ENCODE measurements at places on chromosomes 2 and 18.

DNA sequence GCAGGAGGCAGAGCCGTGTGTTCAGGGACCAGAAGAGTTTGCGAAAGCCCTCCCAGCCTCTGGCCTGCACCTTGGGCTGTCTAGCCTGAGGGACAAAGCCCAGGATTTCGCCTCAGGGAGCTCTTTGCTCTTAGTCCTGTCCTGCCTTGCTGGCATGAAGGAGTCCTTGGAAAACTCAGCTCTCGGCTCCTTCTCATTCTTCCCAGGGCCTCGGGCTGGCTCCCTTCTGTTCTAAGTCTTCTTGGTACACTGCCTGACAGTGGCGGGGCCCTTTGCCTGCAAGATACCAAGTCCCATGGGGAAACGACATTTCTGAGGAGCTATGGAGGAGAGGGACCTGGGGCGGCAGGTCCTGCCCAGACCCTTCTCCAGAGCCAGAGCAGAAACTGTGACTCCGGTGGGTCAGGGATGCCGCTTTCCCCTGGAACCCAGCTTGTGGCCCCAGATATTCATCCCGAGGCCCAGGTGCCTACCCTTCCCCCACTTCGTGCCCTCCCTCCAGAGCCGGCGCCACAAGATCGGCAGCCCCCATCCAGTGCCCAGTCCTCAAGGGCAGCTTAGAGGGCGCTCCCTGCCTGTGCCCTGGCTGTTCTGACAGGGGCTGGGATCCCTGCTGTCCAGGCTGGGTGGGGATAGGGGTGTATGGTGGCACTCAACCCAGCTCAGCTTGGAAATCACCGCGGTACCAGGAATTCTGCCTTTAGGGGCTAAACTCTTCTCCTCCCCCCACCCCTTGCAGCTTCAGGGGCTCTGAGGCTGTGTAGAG, 5.5 kb upstream of the CYP26B1 start:
- DNase-seq: no peak

DNA sequence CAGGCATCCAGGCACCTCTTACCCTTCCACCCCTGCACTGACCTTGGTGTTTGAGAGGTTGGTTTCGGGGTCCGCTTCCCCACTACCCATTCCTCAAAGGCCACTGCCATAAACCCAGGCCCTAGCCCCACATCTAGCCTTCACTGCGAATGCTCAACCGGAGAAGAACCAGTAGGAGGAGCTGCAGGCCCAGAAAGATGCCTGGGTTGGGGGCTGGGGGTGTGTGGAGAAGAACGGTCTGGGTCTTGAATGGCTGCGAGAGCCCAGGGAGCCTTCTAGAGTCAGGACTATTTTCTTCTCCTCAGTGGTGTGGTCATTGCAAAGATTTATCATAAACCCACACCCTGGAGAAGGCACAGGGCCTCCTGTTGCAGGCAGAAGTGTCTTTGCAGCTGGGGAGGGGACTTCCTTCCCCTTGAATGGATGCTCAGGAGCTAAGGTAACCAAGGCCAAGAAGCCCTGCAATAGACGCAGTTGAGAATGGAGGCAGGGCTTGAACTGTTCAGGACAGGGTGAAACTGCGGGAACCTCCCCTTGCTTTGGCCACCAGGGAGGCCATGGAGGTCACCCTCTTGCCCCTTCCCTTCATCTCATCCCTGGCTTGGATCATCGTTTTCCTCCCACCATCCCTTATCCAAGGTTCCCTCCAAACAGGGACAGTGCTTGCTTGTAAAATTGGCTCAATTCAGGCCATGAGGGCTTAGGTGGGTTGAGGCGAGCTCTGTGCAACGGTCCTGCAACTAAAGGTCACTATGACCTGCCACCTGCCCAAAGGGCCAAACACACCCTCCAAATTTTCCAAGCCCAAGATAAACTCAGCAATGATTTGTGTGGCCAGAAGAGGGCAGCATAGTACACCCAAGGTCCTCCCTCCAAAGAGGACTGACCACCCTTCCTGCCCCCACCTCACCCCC, 20.9 kb downstream of the THNSL2 start:
- peak; percentile 74 for DNase-seq

- no peak for DNase-seq
Measured at GRCh38 chr2:201116959-201117734, 1.2 kb downstream of the CFLAR start.

DNA sequence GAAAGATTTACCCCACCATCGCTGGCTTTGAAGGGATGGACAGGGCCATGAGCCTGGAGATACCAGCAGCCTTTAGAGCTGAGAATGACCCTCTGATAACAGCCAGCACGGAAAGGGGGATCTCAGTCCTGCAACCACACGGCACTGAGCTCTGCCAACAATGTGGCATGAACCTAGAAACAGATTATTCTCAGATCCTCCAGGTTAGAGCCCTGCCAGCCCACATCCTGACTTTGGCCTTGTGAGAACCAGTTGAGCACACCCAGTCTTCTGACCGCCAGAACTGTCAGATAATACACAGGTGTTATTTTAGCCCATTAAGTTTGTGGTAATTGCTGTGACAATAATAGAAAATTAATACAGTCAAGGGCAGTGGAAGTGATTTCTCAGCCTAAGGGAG, 9.4 kb upstream of the GNLY start:
- no peak for DNase-seq

- no peak for DNase-seq
Measured at GRCh38 chr2:236175548-236176150, 7.5 kb upstream of the GBX2 start.

DNA sequence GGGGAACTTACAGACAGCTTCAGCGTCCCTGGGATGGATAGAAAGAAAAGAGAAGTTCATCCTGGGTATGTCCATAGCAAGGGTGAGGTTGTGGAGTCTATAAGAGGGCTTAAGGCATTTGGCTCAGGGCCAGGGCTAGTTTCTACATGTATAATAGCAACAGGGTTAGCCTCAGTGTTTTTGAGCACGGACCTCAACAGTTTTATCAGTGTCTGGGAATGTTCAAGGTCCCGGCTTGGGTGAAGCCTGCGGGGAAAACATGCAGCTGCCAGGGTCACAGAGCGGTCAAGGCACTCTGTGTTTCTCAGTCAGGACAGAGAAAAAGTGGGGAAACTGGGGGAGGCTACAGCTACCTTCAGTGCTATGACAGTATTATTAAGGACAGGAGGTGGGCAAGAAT, 427.7 kb upstream of the HS6ST1 start:
- DNase-seq: no peak

DNA sequence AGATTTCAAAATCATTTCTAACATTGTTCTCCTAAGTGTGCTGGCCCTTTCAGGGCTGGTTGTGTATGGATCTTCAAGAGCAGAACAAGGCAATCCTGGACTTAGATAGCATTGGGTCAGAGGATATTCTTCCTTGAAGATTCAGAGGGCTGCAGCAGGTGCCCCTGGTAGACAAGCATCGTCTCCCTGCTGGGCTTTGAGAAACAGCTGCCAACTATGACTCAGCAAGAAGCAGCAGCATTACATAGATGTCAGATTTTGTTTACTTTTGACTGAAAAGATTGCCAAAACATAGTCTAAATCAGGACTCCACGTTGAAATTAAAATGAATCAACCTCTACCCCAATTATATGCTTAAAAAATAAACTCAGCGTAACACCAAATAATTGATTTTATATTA, 618.8 kb downstream of the SOCS6 start:
- DNase-seq: no peak

GRCh38 chr2:179235463-179236108, 29.0 kb downstream of the SESTD1 start:
- no peak for DNase-seq

GRCh38 chr2:73516033-73516432, 126.2 kb downstream of the NAT8 start:
- DNase-seq: no peak

DNA sequence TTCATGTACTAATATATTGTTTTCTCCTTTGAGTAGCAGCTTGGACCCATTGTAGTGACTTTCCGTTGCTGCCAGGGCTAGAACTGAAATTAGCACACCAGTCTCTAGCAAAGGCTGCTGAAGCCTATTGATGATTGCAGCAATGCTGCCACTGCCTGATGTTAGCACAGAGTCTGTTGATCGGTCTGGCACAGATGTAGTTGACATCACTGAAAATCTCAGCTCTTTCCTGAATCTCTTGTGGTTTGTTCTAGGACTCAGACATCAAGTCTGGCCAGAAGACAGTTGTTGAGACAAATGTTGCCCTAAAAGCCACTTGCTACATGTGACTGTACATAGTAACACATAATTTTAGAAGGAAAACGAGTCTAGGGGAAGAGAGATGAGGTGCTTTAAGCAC, 47.2 kb downstream of the VAPA start:
- no peak for DNase-seq

- DNase-seq: no peak
Measured at GRCh38 chr2:178863130-178863855, 56.1 kb upstream of the TTN start.

DNA sequence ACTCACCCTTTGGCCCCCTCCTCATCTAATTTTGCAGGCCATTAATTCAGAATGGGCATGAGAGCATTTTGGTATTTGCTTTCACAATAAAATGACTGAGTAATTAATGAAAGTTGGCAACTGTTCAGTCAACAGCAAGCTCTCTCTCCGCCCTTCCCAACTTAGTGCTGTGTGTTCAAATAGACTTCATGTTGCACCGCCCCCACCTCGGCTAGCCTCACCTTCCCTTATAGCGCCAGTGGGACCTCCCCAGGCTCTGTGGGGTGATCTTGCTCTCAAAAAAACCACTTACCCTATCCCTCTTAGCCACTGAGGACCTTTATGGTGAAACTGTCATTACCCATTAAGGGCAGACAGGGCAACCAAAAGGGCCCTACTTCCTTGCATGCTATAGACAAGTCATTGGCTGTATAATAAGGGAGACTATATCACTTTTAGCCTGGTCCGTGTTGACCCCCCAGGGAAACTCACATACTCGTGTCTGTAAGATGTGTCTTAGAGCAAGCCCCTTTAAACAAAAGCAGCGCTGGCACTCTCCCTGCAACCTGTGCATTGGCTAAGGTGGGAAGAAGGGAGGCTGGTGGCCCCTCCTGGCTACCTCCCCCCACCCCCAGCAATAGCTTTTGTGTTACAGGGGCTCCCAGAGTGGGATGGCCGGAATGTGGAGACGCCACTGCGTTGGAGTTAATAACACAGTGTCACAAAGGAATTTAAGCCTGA, 15.2 kb downstream of the EN1 start:
- DNase-seq: no peak

DNA sequence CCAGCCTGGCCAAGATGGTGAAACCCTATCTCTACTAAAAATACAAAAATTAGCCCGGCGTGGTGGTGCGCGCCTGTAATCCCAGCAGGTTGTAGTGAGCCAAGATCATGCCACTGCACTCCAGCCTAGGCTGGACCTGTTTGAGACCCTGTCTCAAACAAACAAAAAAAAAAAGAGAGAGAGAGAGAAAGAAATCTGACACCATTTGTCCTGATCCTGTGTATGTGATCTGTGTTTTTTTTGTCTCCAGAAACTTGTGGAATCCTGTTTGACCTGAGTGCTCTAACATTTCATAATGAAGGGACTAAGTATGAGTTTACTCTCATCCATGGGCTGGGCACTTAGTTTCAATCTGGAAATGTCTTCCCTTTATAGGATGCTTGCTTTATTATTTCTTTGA, 6.4 kb upstream of the ITPRIPL1 start:
- no peak for DNase-seq

DNA sequence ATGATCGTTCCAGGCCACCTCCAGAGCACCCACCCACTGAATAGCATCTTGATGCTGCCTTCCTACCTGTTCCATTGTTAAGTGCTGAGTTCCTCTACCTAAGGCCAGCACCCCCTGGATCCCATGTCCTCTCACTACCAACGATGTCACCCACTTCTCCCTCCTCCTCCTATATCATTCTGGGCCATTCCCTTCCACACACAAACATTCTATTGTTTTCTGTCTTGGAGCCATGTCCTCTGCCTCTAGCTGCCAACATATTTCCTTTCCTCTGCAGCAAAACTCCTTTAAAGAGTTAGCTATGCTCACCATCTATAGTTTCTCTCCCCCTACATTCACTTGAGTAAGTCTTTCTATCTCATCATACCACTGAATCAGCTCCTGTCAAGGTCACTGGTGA, 64.0 kb upstream of the ACKR3 start:
- DNase-seq: no peak

GRCh38 chr2:102520009-102520408, 47.0 kb downstream of the SLC9A4 start:
- peak; percentile 20 for DNase-seq

DNA sequence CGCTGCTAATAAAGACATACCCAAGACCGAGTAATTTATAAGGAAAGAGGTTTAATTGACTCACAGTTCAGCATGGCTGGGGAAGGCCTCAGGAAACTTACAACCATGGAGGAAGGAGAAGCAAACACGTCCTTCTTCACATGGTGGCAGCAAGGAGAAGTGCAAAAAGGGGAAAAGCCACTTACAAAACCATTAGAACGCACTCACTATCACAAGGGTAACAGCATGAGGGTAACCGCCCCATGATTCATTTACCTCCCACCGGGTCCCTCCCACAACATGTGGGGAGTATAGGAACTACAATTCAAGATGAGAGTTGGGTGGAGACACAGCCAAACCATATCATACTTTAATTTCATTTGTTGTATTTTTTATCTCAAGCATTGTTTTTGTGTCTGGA, 67.5 kb downstream of the ATP9B start:
- DNase-seq: no peak

- no peak for DNase-seq
Measured at GRCh38 chr2:144248350-144249034, 271.4 kb downstream of the ZEB2 start.

GRCh38 chr2:141707486-141707885, 423.3 kb downstream of the LRP1B start:
- no peak for DNase-seq

GRCh38 chr2:112813280-112813966, 23.2 kb downstream of the IL1B start:
- DNase-seq: no peak

- no peak for DNase-seq
Measured at GRCh38 chr2:207565736-207566500, 36.2 kb downstream of the CREB1 start.

GRCh38 chr2:47784352-47784851, 1.5 kb downstream of the MSH6 start:
- DNase-seq: peak; percentile 27

- no peak for DNase-seq
Measured at GRCh38 chr2:232941912-232942594, 71.0 kb downstream of the NGEF start.

DNA sequence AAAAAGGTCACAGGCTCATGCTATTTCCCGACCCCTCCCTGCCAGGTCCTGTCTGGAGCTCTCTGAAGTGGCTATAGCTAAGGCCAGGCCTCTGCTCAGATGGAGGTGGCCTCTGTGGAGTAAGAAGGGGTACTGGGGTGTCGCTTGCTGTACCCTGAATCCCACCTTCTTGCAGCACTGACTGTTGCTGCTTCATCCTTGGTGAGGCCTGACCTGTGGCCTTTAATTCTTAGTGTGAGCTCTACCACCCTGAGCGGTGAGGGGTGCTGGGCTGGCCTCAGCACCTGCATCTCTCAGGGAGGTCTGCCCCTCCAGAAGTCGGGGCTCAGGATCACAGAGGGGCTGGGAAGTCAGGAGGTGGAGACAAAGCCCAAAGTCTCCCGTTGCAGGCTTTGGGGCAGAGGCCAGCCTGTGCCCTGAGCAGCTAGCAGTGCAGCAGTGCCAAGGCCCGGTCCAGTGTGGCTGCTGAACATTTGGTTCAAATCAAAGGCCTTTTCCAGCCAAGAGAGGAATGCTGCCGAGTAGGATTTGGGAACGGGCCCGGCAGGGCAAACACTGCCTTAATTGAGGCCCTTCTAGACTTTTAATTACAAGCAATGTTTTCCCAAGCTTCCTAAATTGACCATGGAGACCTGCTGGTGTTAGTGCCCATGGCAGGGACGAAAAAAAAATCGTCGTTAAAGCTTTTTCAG, 133.5 kb upstream of the HAAO start:
- DNase-seq: no peak

GRCh38 chr18:34342960-34343359, 118.2 kb upstream of the NOL4 start:
- no peak for DNase-seq

GRCh38 chr2:105919826-105920225, 175.1 kb downstream of the NCK2 start:
- peak; percentile 78 for DNase-seq
